ENCODE measurements at places on chromosomes 3 and 15.

DNA sequence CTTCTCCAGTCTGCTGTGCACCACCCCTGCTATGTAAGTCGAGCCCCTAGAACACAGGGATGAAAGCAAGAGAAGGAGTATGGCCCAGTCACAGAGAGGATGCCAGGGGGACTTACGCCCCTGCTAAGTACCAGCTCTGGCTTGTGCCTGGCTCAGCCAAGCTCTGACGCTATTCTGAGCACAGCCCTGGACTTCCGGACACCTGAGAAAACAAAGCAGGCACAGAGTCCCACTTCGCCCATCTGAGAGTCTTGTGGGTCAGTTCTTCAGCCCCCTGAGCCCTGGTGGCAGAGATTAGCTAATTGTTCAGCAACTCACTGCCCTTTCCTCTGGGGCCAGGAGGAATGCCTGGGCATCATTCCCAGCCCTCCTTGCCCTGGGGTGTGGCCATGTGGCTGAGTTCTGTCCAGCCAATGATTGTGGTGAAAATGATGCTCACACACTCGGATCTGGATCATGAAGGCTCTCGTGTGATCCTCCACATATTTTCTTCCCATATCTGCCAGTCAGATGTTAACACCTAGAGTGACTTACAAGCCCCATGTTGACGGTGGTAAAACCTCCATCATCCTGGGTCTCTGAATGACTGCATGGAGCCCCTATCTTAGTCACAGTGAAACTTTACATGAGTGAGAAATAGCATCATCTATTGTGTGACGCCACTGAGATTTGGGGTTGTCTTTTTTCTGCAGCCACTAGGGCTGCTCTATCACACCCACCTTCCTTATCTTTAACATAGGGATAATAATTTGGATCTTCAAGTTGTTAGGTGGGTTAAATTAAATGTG lies 105.7 kb downstream of the TPRA1 start:
- DNase-seq = peak; percentile 19

DNA sequence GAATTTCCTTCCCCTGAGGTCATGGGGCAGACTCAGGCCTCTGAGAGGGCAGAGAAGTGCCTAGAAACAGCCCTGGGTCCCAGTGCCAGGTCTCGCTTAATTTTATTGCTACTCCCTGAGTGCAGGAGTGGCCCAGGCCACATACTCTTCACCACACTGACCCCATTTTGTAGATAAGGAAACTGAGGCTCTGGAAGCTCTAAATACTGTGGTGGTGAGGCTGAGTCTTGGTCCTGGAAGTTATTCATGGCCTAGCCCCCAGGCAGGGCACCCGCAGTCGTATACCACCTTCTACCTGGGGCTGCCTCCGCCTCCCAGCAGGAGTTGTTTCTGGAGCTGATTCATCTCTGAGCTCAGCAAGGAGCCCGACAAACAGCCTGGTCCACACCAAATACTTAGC lies 9.8 kb downstream of the ATP2B2 start:
- DNase-seq = no peak

DNA sequence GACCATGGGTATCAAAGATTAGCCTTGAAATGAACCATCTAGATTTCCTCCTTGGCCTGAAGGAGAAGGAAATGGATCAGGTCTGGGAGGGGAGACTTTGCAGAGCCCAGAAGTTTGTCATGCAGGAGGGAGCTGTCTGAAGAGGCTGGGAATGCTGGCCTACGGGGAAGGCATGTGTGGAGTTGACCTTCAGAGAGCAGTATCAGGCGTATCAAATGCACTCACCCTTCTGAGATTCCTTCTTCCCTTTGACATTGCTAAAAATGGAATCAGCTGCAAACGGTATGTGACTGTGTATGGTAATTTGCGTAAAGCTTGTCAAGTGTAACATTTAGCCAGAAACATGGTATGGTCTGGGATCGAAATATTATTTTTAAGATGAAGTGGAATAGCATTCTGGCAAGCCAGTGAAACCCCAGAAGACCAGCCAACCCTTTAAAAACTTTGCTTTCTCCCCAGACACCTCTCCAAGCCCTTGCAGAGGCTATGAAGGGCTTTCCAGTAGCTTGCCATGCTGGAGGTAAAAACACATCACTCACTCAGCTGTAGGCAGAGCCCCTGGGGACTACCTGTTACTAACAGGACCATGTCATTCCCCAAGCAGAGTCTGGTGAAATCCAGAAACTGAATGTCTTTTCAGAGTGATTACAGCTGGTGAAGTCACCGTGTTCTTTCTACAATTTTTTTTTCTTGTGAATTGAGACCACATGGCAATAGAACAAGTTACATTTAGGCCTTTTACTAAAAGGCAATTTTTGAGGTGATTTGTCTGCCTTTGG lies 174.7 kb upstream of the SLC24A5 start:
- no peak for DNase-seq

DNA sequence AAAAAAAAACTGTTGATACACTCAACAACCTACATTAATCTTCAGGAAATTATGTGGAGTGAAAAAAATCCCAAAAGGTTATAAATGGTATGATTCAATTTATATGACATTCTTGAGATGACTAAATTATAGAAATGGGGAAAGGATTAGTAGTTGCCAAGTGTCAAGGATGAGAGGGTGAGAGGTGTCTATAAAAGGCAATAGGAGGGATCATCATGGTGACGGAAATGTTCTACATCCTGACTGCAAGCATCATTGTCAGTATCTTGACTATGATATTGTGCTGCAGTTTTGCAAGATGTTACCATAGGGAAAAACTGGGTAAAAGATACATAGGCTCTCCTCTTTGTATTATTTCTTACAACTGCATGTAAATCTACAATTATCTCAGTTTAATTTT lies 125.6 kb downstream of the FRMD5 start:
- no peak for DNase-seq

DNA sequence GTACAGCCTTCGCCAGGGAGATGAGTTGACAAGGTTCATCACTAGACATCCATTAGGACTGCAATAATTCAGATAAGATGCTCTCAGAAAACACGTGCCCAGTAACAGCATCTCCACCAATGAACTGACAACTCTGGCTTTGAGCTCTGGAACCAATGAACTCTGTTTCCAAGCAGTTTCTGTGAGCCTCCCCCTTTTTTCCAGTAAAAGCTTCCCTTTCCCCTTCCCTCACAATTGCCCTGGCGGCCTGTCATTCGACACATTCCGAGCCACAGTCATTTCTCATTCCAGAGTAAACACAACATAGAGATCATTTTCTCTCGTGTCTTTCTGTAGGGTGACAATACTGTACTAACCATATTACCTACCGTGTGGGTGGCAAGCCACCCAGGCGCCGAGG lies 3.6 kb downstream of the PLA2G4D start:
- no peak for DNase-seq

DNA sequence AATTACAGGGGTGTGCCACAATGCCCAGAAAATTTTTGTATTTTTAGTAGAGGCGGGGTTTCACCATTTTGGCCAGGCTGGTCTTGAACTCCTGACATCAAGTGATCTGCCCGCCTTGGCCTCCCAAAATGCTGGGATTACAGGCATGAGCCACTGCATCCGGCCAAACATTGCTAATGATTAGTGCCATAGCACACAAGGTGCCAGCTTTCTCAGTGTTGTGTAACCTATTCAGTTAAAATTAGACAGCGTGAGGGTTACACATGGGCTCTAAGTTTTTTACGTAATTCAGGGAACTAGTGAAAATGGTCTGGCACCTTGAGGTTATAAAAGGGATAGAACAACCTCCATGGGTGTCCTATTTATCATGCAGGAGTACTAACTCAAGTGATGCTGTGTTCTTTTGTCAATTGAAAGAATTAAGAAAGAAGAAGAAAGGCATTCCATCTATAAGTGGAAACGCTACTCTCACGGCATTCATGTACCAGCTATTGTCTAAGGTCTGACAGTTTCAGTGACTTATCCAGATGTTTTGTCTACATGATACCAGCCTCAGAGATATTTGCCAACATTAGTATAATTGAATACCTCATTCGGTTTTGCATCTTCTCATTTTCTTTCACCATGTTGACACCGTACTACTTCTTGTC lies 84.7 kb downstream of the EOMES start:
- DNase-seq = no peak

DNA sequence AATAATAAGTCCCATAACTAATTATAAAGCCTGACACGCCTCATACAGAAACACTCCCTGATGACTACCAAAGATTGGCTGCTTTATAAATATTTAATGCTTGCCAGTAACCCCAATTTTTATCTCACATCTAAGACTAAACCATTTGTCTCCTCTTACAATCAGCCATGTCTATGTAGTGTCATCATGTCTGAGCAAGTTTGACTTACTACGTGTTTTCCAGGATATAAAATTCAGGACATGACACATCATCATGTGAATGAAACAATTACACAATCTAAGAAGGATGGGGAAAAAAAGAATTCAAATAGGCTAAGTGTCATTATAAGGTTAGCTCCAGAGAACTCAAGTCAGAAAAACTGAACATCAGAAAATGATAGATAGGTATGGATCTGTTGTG lies 208.7 kb downstream of the MECOM start:
- DNase-seq = no peak

- DNase-seq = no peak
These were observed 103.2 kb upstream of the ST8SIA2 start for GRCh38 chr15:92290359-92290992.

DNA sequence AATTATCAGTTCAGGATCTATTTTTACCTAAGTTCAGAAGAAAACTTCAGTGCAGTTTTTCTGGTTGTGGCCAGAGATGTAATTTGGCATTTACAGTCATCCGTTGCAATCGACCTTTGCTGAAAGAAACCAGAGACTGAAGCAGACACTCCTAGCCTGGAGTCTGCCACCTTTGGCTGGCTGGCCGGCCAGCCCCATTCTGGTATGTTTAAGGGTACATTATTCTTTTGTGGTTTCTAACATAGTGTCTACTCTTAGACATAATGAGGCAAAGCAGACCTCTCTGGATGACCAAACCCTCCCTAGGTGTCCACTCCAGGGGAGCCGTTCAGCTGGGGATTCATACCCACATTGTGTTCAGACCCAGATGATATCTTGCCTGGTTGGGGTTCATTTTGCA lies 275.9 kb upstream of the TPM1 start:
- no peak for DNase-seq

DNA sequence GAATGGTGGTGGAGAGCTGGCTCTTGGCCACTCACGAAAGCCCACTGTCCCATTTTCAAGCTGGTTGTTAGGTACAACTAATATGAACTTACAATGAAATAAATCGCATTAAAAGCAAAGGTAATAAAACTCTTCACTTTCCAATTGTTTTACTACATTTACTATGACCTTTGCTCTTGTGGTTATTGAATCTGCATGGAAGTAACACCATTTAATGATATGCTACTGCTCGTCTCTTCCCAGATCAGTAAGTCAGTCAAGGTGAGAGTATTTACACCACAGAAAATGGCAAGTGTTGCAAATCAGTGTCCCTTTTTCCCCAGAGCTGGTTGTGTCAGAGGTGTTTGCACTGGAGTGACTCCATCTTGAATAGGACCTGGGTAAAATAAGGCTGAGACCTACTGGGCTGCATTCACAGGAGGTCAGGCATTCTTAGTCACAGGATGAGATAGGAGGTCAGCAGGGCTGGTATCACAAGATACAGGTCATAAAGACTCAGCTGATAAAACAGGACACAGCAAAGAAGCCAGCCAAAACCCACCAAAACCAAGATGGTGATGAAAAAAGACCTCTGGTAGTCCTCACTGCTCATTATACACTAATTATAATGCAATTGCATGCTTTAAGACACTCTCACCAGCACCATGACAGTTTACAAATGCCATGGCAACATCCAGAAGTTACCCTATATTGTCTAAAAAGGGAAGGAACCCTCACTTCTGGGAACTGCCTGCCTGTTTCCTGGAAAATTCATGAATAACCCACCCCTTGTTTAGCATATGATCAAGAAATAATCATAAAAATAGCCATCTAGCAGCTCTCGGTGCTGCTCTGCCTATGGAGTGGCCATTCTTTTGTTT lies 57.6 kb downstream of the FRMD4B start:
- DNase-seq = no peak

DNA sequence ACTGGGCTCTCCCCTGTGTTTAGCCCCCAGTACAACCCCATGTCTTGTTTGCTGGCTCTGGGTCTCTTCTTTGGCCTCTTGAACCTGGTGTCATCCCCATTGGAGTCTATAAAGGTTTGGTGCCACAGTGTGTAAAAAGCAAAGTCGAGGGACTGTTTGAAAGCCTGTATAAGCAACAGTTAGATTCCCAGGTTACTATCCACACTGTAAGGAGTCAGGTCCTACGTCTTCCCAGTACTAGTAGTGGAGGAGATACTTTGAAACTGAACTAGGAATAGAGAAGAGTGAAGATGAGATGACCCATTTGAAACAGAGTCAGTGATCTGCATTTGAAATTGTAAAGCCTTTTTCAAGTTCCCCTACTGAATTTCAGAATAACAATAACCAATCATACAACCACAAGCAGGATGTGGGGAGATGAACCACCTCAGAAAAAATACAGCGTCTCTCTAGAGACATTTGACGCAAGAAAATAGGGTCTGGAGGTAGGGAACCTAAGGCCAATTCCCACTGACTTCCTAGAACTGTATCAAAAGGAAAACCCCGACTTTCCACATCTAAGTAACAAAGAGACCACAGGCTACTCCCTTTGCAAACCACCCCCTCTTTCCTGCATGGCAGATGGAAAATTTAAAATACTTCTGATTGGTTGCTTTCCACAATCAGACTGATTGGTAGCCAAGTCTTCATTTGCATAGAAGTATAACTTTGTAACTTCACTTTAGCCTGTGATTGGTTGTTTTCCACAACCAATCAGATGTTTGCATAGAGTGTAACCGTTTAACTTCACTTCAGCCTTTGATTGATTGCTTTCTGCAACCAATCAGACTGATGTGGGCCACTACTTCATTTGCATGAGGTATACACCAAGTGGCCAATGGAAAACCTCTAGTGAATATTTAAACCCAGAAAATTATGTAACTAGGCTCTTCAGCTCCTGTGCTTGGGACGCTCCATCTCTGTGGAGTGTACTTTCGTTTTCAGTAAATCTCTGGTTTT lies 49.9 kb upstream of the NEDD4 start:
- peak; percentile 27 for DNase-seq

GRCh38 chr3:119301662-119302061 lies 7.5 kb downstream of the ARHGAP31 start:
- no peak for DNase-seq

DNA sequence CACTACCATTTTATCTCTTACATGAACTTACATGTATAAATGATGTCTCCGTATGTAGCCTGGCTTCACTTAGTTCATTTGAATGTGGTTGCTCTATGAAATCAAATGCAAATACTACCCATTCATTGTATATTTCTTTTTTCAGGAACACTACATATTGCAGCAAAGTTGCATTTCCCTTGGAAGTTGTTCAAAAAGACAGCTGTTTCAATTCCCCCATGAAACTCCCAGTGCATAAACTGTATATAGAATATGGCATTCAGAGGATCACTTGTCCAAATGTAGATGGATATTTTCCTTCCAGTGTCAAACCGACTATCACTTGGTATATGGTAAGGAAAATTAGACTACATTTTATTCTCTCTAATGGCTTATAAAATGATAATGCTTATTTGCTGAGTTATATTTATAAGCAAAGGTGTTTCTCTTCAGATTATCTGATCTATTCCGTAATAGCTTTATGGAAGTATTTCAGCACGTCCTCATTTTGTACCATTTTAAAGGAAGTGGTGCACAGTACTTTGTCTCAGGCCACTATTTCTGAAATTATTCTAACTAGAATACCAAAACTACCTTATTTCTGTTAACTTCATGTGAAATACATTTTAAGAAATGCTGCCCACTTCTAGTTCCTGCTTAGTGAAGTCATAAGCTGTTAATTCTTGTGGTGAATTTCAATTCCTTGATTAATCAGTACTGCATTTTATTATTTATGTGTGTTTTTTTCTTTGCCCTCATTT lies 95.1 kb downstream of the IL1RAP start:
- DNase-seq = no peak
